Activated CD4-positive, alpha-beta T cell treated with anti-CD3 and anti-CD28 coated beads, Interleukin-2, amount 50 U/mL, for 1 hour (primary cell): ENCODE measurements at places on chromosomes 16 and 17.

- no peak for DNase-seq
Observed at GRCh38 chr16:2276368-2277195, 8.7 kb upstream of the RNPS1 start.

DNA sequence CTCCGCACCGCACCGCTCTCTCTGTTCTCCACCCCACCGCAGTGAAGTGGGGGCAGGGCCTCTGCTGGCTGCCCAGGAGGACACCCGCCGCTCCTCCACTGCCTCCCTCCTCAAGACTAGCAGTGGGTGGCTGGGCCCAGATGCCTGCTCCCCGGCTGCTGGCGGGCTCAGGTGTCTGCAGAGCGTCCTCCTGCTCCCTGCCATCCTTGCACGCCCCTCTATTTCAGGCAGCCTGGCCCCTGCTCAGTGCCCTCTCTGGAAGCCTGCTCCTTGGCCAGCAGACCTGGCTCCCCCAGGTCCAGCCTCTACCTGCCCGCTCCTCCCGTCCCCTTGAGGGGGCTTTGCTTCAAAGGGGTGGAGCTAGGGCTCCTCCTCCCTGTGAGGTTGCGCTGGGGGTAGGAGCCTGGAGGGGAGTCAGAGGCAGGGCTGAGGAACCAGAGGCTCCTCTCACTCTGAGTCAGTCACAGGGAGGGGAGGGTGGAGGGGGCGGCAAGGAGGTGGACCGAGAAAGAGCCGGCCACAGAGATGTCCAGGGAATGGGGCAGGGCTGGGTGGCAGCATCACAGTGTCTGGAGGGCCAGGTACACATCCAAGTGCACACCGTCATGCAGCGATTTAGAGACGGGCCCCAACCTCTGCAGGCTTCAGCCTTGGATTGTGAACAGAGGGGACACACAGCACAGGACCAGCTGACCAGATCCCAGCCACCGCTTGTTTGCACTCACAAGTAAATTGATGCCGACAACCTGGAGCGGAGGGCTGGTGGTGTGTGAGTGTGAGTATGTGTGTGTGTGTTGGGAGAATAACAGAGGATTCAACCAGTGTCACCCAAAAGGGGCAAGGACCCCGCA lies 9.8 kb upstream of the TMEM92 start:
- no peak for DNase-seq

GRCh38 chr17:73550556-73550955 lies 93.7 kb downstream of the SDK2 start:
- DNase-seq: no peak

DNA sequence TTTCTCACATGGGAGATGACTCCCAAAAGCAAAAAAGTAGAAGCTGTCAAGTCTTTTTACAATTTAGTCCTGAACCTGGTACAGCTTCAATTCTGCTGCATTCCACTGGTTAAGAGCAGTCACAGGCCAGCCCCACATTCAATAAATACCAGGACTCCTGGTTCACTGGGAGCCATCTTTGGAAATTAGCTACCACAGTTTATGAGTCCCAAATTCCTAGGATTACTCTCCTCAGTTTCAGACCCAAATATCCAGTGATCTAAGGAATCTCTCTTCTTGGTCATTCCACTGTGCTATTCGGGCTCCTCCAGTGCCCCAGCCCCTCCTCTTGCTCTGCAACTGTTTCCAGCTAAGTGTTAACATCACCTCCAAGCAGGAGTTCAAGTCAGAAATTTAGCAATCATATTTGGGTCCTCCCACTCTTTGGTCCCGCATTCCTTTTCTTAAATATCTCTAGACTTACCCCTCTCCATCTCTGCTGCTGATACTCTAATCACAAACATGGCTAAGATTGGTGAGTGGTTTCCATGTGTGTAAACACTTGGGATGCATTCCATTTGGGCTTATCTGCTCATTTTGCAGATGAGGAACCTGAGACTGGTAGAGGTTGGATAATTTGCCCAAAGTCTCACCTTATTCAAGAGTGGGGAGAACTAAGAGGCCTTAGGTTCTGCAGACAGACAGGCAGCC lies 9.6 kb upstream of the WIPF2 start:
- DNase-seq: no peak

- no peak for DNase-seq
Observed at GRCh38 chr17:18380471-18381157, 3.0 kb downstream of the EVPLL start.

- DNase-seq: no peak
Observed at GRCh38 chr17:20935740-20936139, 107.1 kb downstream of the USP22 start.

GRCh38 chr16:11717811-11718210 lies 24.8 kb downstream of the TXNDC11 start:
- no peak for DNase-seq

GRCh38 chr17:142102-142661 lies 4.8 kb downstream of the SCGB1C2 start:
- DNase-seq: peak; percentile 25

GRCh38 chr16:3157229-3158025 lies 22.6 kb downstream of the ZNF213 start:
- DNase-seq: peak; percentile 44

- DNase-seq: no peak
Observed at GRCh38 chr16:72852421-72852820, 195.5 kb downstream of the ZFHX3 start.

DNA sequence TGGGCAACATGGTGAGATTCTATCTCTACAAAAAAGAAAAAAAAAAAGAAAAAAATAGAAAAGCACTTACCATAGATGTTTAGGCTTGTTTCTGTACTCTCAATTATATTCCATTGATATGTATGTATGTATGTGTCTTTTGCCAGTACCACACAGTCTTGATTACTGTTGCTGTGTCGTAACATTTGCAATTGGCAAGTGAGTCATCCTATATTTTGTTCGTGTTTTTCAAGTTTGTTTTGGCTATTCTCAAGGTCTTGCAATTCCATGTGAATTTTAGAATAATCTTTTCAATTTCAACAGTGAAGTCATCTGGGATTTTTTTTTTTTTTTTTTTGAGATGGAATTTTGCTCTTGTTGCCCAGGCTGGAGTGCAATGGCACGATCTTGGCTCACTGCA lies 19.3 kb downstream of the SPECC1 start:
- DNase-seq: no peak

DNA sequence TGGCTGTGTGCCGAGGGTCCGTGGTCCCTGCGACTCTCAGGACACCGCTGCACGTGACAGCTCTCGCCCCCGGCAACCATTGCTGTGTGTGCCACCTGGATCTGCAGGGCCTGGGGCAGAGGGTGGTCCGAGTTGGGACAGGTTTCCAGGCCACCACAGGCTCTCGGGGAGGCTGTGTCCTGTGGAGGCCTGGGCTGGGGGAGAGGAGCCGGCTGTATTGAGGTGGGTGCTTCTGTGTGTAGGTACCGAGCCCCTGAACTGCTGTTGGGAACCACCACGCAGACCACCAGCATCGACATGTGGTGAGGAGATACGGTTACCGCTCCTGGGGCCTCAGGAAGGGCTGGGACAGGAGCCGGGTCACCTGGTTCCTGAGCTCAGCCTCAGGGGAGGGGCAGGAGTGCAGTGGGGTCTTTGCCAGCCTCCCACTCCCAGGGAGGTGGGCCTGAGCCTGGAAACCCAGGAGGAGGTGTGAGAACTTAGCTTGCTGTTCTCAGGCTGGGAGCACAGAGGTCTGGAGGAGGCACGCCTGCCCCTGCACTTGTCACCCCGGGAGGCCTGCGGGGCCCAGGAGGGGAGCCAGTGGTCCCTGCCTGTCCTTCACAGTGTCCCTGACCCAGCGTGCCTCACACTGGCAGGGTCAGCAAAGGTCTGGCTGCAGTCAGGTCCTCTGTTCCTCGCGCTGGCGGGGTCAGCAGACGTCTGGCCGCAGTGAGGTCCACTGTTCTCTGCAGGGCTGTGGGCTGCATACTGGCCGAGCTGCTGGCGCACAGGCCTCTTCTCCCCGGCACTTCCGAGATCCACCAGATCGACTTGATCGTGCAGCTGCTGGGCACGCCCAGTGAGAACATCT lies 7.3 kb downstream of the SPATA2L start:
- no peak for DNase-seq

- DNase-seq: no peak
Observed at GRCh38 chr17:78144147-78144719, 2.0 kb upstream of the C17orf99 start.

- no peak for DNase-seq
Observed at GRCh38 chr17:1126250-1126797, 53.5 kb downstream of the ABR start.

DNA sequence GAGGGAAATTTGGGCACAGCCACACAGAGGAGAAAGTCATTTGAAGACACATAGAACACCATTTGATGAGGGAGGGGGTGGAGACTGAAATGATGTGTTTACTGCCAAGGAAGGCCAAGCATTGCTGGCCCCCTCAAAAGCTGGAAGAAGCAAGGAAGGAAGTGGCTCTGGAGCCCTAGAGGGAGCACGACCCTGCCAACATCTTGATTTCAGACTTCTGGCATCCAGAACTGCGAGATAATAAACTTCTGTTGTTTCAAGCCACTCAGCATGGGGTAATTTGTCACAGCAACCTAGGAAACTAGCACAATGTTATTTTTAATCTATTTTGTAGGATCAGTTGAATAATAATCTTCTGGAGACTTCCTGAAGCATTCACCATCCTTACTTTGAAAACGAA lies 314.8 kb upstream of the GOT2 start:
- DNase-seq: no peak

GRCh38 chr16:51450909-51451308 lies 299.8 kb upstream of the SALL1 start:
- DNase-seq: no peak

DNA sequence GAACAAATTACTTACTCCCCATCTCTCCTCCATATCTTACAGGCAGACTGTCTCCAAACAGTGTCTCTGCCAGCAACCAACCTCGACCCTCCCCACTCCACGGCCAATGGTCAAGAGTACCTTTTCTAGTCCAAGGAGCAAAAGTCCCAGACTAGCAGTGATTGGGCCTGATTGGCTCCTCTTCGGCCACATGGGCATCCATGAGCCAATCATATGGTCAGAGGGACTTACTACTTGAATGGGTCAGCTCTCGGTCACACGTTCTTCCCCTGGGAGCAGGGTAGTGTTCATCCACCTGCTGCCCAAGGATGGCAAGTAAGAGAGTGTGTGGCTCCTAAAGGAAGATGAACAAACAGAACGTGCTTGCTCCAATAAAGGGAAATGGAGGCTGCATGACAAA lies 84.6 kb downstream of the C16orf78 start:
- no peak for DNase-seq

GRCh38 chr16:24257958-24258357 lies 1.8 kb downstream of the CACNG3 start:
- no peak for DNase-seq

GRCh38 chr17:78387977-78388941 lies 9.8 kb downstream of the PGS1 start:
- DNase-seq: no peak

DNA sequence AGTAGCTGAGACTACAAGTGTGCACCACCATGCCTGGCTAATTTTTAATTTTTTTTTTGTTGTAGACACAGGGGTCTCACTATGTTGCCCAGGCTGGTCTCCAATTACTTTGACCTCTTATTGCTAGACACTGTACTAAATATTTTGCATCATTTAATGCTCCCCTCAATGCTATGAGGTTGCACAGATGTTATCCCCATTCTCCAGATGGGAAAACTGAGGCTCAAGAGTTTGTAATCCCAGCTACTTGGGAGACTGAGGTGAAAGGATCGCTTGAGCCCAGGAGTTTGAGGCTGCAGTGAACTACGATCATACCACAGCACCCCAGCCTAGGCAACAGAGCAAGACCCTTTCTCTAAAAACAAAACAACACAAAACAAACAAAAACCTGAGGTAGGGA lies 443.3 kb upstream of the C16orf82 start:
- no peak for DNase-seq

DNA sequence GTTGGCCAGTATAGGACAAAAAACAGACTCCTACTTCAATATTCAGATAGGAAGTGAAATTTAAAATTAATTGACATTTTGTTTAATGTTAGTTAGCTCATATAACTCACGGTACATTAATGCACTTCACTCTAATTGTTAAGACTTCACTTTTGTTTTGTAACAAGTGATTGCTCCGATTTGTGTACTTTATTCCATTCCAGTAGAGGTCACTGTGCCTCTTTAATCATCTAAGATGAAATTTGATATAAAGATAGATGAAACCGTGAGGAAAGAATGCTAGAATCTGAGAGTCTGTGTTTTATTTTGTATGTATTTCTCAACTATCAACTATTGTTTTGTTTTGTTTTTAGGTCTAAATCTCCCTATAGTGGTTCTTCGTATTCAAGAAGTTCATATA lies 29.0 kb downstream of the RBBP6 start:
- no peak for DNase-seq

DNA sequence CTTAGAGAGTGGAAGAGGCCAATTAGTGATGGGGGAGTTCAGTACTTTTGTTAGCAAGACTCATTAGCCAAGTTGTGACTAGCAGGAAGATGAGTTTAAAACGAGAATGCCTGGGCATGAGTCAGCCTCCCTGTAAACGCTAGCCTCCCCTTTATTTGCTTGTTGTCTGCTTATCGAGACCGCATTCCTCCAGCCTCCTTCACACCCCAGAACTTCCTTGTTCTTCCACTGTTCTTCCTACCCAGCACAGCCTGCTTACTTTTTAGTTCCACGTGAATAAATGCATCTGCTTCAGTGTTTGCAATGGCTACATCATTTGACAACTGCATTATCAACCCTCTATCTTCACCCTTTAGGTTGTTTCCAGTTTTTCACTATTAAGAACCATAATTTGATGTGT lies 20.2 kb upstream of the OR3A1 start:
- DNase-seq: no peak

DNA sequence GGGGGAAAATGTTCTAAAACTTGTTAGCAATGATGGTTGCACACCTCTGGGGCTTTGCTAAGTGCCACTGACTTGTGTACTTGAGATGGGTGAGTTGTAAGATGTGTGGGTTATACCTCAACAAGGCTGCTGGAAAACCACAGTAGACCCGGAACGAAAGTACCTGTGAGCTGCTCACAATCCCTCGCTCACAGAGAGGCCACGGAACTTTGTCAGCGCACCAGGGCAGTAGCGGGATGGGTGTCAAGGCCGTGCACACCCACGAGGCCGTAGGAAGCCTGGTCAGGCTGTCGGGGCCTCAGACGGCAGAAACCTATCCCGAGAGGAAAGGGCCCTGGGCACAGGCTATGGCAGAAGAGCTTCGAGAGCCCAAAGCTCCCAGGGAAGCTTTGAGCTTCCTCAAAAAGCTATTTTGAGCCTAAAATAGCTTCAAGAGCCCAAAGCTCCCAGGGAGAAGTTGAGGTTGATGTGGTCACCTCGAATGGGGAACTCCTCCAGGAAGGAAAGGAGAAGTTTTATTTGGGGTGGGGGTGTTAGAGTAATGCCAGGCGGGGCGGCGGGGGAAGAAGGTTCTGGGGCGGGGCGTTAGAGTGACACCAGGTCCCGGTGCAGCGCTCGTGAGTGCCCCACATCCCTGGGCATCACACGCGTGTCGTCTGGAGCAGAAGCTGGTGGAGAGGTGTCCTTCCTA lies 19.0 kb downstream of the CBFA2T3 start:
- DNase-seq: no peak
